ENCODE measurements at places on chromosomes 1 and 21. TPM values are rescaled to one million over a fixed set of nuclear protein-coding genes. Genes with fewer than 3 reads are reported as not detected.

ANXA9 gene
- polyA plus RNA-seq: 0.28 TPM

DNA sequence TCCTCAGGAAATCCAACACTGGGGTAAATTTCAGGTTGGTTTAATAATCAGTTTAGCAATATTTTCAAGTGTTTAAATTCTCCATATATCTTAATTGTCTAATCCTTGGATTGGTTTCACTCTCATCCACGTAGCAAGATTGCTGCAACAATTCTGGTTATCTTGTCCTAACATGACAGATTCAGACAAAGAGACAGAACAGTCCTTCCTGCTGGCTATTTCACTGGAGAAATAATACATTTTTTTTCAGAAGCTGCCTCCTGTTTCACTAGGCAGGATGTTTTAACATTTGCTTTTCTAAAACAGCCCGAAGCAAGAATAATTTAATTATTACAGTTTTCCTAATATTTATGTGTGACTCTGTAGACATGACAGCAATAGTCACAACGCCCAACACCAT is 2011.2 kb downstream of the NCAM2 start:
- H3K4me1 ChIP-seq: no peaks in the 10 kb centered on the region
- no peak overlapping the region for H3K27ac ChIP-seq
- no peaks in the 10 kb centered on the region for H3K27me3 ChIP-seq
- no peaks in the 10 kb centered on the region for H3K36me3 ChIP-seq
- no peak for DNase-seq

GRCh38 chr1:92709738-92710137 is 75.2 kb downstream of the EVI5 start:
- DNase-seq: no peak
- H3K27me3 ChIP-seq: no peaks in the 10 kb centered on the region
- H3K36me3 ChIP-seq: no peaks in the 10 kb centered on the region
- H3K4me1 ChIP-seq: no peaks in the 10 kb centered on the region
- H3K4me3 ChIP-seq: no peak overlapping the region

DNA sequence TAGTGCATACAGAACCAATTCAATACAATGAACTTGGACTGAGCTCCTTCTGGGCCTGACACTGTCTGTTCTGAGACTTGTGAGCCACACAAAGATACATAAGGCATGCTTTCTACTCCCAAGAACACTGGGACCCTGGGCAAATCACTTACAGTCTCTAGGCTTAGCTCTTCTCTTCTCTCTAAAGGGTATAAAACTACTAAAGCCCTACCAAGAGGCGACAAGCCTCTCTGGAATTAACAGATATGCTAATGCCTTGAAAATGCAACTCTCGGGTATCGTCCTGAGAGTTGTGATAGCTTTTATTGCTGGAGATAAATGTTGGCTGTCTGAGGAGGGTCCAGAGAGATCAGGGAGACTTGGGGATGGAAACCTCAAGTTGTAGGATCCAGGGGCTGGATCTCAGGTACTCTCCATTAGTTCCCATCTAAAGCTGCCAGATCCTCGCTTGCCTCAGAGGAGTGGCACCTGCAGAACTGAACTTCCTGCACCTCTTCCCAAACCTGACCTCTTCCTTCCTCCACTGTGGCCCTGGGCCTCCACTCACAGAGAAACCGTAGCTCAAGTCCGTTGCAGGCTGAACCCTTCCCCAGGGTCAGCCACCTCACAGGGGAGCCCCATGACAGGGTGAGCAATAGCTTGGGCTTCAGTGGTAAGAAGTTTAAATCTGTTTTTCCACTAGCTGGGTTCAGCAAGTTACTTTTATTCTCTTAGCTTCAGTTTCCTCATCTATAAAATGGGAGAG is 11.5 kb upstream of the CFAP45 start:
- peaks cover 29% of the 10 kb centered on the region for H3K4me1 ChIP-seq
- H3K27ac ChIP-seq: peak overlapping the region; percentile 92
- DNase-seq: peak; percentile 54
- peaks cover 9% of the 10 kb centered on the region for H3K36me3 ChIP-seq

- DNase-seq: peak; percentile 11
- H3K4me3 ChIP-seq: peak overlapping the region; percentile 95
- no peaks in the 10 kb centered on the region for H3K27me3 ChIP-seq
- peaks cover 25% of the 10 kb centered on the region for H3K4me1 ChIP-seq
- H3K27ac ChIP-seq: peak overlapping the region; percentile 94
Observed at GRCh38 chr1:11273595-11274234, 717 bp downstream of the UBIAD1 start.

PCAT6 gene
- polyA plus RNA-seq: not detected

ALX3 gene
- polyA plus RNA-seq: not detected

DNA sequence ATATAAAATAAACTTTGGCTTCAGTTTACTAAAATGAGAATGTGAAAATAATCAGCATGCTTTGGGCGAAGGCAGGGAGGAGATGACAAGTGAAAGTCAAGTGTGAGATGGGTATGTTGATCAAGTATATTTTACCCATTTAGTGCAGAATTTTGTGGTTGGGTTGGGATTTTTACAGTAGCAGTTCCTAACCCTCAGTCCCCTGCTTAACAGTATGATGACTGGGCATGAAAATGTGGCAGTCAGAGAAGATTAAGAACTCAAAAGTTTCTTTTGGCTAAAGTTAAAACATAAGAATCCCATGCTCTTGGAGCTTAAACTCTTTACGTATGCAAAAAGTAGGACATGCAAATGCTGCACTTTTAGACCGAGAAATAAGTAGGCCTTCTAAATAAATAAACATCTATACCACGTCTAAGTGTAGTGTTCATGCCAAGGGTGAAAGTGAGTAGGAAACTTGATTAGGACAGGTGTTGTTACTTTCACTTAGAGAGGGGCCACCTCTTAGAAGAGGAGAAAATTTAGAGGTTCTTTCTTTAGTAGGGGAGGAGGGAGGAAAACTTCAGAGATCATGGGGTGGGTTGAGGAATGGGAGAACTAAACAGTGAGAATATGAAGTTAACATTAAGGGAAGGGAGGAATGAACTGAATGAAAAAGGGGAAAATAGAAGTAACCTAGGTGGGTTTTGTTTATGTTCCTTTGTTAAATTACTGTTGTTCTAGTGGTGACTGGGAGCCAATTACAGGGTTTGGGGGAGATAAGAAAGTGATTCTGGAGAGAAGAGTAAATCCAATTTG is 127.8 kb downstream of the OSBPL9 start:
- H3K4me1 ChIP-seq: no peaks in the 10 kb centered on the region
- H3K27me3 ChIP-seq: no peaks in the 10 kb centered on the region
- H3K4me3 ChIP-seq: no peak overlapping the region
- H3K27ac ChIP-seq: no peak overlapping the region
- no peak for DNase-seq

FAM177B gene
- polyA plus RNA-seq: not detected

DISP1 gene
- 0.34 TPM for polyA plus RNA-seq

DNA sequence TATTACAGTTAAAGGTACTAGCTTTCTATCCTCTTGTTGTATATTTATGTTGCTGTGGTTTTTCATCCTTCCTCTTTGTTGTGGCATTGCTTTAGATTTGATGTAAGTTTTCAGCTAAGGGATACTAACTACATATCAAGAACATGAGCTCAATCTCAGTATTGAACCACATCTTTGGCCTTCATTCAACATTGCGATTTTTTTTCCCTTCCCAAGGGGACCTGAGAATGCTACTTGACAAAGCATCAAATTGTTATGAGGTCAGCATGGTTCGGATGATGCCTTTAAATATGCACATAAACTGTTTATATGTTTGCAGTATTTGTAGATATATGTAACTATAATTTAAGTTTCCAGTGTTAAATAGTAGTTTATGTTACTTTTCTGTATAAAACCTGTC is 31.7 kb upstream of the GPR88 start:
- H3K27me3 ChIP-seq: no peaks in the 10 kb centered on the region
- DNase-seq: no peak
- no peak overlapping the region for H3K4me3 ChIP-seq
- peaks cover 17% of the 10 kb centered on the region for H3K36me3 ChIP-seq
